ENCODE measurements at places on chromosomes 5 and 9.

- no peak for DNase-seq
Observed at GRCh38 chr9:72200452-72200851, 51.2 kb downstream of the GDA start.

DNA sequence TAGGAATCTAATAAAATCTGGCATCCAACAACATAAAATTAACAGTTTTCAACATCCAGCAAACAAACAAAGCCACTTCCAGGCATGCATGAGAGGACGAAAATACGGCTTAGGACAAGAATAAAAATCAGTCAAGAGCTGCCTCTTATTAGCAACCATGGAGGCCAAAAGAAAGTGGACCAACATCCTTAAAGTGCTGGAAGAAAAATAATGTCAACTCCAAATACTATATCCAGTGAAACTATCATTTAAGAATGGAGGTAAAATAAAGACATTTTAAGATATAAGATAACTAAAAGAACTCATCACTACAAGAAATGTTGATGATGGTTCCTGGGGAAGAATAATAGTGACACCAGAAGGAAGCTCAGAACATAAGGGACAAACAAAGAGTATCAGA is 224.0 kb upstream of the IRX4 start:
- DNase-seq: no peak

- no peak for DNase-seq
Observed at GRCh38 chr5:172553903-172554302, 87.2 kb upstream of the NEURL1B start.

- DNase-seq: no peak
Observed at GRCh38 chr5:87127956-87128687, 139.6 kb upstream of the RASA1 start.

Measured in activated CD8-positive, alpha-beta memory T cell treated with anti-CD3 and anti-CD28 coated beads, Interleukin-2, amount 50 U/mL, for 4 hours (primary cell).